Type B pancreatic cell (in vitro differentiated cells): ENCODE measurements at places on chromosomes 7 and 10. TPM values are rescaled to one million over a fixed set of nuclear protein-coding genes. Genes with fewer than 3 reads are reported as not detected.

- H3K27ac ChIP-seq, result no peak overlapping the region
- DNase-seq, result no peak
- no peak overlapping the region for H3K4me3 ChIP-seq
- H3K36me3 ChIP-seq, result peaks cover 22% of the 10 kb centered on the region
Measured at GRCh38 chr7:106243893-106244292, 40.9 kb downstream of the NAMPT start.

DNA sequence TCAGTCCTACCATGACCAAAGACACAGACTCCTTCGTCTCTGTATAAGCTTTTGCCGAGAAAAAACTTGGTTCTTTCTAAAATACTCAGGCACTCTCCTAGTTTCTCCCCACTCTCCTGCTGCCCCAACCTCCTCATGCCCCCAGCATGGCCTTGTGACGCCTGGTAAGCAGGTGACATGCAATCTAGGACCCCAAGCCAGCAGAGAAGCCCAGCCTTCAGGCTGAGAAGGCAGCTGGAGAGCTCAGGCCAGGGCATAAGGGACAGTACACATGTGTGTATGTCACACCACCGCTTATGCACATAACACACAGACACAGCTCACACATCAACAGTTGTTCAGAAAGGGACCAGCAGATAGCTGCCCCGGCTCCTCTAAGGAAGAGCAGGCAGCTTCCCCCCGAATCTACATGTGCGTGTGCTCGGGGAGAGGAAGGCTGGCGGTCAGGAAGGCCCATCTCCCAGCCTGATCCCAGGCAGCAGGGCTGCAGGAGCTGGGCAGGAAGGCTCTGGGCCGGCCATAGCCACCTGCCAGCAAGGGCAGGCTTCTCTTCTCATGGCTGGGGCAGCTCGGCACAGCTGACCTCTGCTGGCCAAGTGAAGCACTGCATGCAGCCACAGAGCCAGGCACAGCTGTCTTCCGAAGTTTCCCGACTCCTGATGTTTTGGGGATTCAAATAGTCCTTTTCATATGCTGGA, 8.5 kb downstream of the DDX56 start:
- H3K36me3 ChIP-seq, result peaks cover 17% of the 10 kb centered on the region
- no peak overlapping the region for H3K4me3 ChIP-seq
- H3K27me3 ChIP-seq, result no peaks in the 10 kb centered on the region
- peak overlapping the region; percentile 70 for H3K27ac ChIP-seq
- H3K4me1 ChIP-seq, result no peaks in the 10 kb centered on the region

DNA sequence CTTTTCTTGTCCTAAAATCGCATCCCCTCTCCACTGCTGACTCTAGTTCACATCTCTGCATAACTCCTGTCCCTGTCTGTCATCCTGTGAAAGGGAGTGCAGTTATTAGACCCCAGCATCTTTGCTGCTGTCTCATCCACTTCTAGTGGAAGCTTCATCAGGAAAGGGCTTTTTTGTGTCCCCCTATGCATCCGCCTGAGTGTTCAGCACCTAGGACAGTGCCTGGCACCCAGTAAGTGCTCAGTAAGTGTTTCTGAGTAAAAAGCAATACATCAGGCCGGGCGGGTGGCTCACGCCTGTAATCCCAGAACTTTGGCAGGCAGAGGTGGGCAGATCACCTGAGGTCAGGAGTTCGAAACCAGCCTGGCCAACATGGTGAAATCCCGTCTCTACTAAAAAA, 211.8 kb upstream of the FOXK1 start:
- no peaks in the 10 kb centered on the region for H3K36me3 ChIP-seq
- peaks cover 10% of the 10 kb centered on the region for H3K27me3 ChIP-seq
- DNase-seq, result no peak
- no peaks in the 10 kb centered on the region for H3K4me1 ChIP-seq
- no peak overlapping the region for H3K4me3 ChIP-seq
- H3K27ac ChIP-seq, result no peak overlapping the region

DNA sequence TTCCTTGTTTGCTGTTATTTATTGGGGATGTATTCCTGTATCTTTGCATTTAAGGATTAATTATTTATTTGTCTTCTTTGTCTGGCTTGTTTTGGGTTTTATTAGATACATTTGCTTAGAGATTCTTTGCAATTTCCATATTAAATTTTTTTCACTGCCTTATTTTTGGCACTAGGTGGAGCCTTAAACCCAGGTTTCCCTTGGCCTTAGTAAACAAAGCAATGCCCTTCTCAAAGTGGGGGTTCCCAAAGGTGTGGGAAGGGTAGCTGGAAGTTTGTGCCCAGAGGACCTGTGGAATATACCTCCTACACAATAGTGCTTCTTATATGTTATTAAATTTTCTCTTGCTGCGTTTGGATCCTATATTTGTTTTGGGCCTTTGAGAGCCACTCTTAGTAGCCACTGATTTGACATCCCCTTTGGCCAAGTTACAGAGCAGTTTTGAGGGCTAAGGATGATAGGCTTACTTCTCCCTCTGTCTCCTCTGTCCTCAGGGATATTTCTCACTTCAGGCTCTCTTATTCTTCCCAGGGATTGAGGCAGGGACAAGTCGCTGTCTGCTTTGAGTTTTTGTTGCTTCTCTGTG, 162.3 kb downstream of the ITGB1 start:
- DNase-seq, result no peak
- no peak overlapping the region for H3K27ac ChIP-seq
- no peaks in the 10 kb centered on the region for H3K4me1 ChIP-seq
- H3K27me3 ChIP-seq, result no peaks in the 10 kb centered on the region

- peaks cover 4% of the 10 kb centered on the region for H3K27me3 ChIP-seq
- no peak for DNase-seq
- no peak overlapping the region for H3K4me3 ChIP-seq
- H3K4me1 ChIP-seq, result peaks cover 16% of the 10 kb centered on the region
Measured at GRCh38 chr10:120940299-120940900, 89.2 kb downstream of the WDR11 start.

ERCC6 gene
- 28.5 and 36.9 TPM in 2 replicates for total RNA-seq

- H3K27me3 ChIP-seq, result peaks cover 3% of the 10 kb centered on the region
- H3K4me1 ChIP-seq, result peaks cover 5% of the 10 kb centered on the region
- no peak overlapping the region for H3K27ac ChIP-seq
- no peaks in the 10 kb centered on the region for H3K36me3 ChIP-seq
- H3K4me3 ChIP-seq, result no peak overlapping the region
- DNase-seq, result no peak
Measured at GRCh38 chr10:133060022-133060421, 27.7 kb upstream of the ADGRA1 start.

GRCh38 chr10:86659721-86660453, 5.5 kb downstream of the OPN4 start:
- H3K27ac ChIP-seq, result no peak overlapping the region
- no peaks in the 10 kb centered on the region for H3K27me3 ChIP-seq
- DNase-seq, result no peak
- H3K36me3 ChIP-seq, result no peaks in the 10 kb centered on the region
- no peak overlapping the region for H3K4me3 ChIP-seq

GRCh38 chr10:72162978-72163377, 52.8 kb upstream of the ANAPC16 start:
- H3K27me3 ChIP-seq, result no peaks in the 10 kb centered on the region
- no peak overlapping the region for H3K4me3 ChIP-seq
- peaks cover 18% of the 10 kb centered on the region for H3K36me3 ChIP-seq
- no peak for DNase-seq
- peaks cover 13% of the 10 kb centered on the region for H3K4me1 ChIP-seq

DNA sequence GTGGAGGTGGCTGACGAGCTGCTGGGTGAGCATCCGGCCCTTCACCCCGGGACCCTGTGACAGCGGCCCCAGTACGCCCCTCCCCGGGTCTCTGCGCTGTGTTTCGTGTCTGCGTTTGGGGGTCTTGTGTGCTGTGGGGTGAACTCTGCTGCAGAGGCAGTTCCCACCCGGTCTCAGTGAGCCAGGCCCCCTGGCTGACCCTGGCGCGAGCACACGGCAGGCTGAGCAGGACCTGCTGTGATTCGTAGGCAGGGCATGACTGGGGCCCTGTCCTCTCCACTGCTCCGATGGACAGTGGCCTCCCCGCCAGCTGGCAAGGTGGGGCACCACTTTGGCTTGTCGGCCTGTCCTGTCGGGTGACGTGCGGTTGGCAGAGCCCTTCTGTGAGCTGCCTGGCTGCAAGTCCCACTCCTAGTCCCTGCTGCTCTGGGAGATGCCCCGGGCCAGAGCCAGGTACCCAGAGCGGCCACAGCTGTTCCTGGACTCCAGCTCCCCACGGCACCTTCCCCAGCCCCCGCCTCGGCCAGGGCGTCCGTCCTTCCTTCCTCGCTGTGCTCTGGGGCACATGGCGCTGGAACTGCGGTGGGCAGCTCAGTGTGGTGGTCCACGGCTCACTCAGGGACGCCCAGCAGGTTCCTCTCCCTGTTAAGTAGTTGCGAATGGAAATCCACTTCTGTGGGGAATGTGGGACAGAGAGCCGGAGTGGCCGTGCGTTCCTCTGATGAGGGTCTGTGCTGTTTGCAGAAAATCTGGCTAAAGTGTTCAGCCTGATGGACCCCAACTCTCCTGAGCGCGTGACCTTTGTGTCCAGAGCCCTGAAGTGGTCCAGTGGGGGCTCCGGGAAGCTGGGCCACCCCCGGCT, 10.5 kb downstream of the GET4 start:
- H3K36me3 ChIP-seq, result peaks cover 3% of the 10 kb centered on the region
- peaks cover 11% of the 10 kb centered on the region for H3K4me1 ChIP-seq
- no peak overlapping the region for H3K27ac ChIP-seq

CYP2C19 gene
- 3.7 and 6.8 TPM in 2 replicates for total RNA-seq

TAS2R5 gene
- total RNA-seq, result 2.5 and 3.3 TPM in 2 replicates

CHST15 gene
- 22.9 and 56.2 TPM in 2 replicates for total RNA-seq

LAMB1 gene
- 141 and 226 TPM in 2 replicates for total RNA-seq

DNA sequence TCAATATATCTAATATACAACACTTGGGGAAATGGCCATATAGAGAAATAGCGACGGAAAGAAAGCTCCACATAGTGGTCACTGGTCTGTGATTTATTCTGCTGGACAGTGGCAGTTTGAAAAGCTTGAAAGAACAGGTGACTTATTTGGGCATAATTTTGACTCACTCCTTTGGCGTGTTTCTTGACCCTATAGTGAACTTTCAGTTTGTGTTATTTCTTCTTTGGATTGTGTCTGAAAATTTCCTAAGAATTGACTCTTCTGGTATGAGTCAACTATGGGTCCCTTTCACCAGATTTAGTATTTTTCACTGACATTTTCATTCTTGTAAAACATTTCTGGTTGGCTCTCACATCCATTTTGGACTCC, 25.8 kb upstream of the IMMP2L start:
- no peaks in the 10 kb centered on the region for H3K4me1 ChIP-seq
- no peak for DNase-seq
- H3K4me3 ChIP-seq, result no peak overlapping the region
- no peak overlapping the region for H3K27ac ChIP-seq
- H3K36me3 ChIP-seq, result no peaks in the 10 kb centered on the region

GRCh38 chr10:105682911-105683310, 1041.8 kb downstream of the SORCS3 start:
- no peaks in the 10 kb centered on the region for H3K4me1 ChIP-seq
- no peak overlapping the region for H3K4me3 ChIP-seq
- DNase-seq, result no peak
- no peaks in the 10 kb centered on the region for H3K36me3 ChIP-seq

GRCh38 chr7:45061806-45062425, 26.9 kb downstream of the NACAD start:
- peaks cover 14% of the 10 kb centered on the region for H3K36me3 ChIP-seq
- no peak overlapping the region for H3K4me3 ChIP-seq
- no peak for DNase-seq
- no peaks in the 10 kb centered on the region for H3K27me3 ChIP-seq

SYT15B gene
- 0.24 and 0.58 TPM in 2 replicates for total RNA-seq

GRCh38 chr7:41333511-41333910, 369.4 kb downstream of the INHBA start:
- H3K4me3 ChIP-seq, result no peak overlapping the region
- no peak overlapping the region for H3K27ac ChIP-seq
- no peaks in the 10 kb centered on the region for H3K27me3 ChIP-seq
- no peaks in the 10 kb centered on the region for H3K36me3 ChIP-seq
- no peak for DNase-seq

ASZ1 gene
- total RNA-seq, result not detected in 2 replicates

DNA sequence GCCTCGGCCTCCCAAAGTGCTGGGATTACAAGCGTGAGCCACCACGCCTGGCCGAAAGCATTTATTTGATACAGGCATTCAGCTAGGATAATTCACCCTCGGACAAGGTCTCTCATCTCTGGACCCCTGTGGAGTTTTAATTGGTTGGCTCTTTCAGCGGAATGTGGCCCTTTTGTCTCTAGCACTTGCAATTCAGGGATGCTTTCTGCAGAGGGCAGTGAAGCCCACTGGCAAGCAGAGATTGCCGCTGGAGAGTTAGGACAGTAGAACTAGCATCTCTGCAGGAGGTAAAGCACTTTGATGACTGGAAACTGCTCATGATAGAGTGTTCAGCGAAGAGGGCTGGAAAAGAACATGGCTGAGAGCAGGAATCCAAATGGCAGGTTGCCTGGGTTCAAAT, 62.0 kb downstream of the SUFU start:
- H3K36me3 ChIP-seq, result no peaks in the 10 kb centered on the region
- H3K27me3 ChIP-seq, result no peaks in the 10 kb centered on the region
- no peak for DNase-seq
- H3K27ac ChIP-seq, result no peak overlapping the region
- no peak overlapping the region for H3K4me3 ChIP-seq
- H3K4me1 ChIP-seq, result peaks cover 5% of the 10 kb centered on the region

GRCh38 chr10:102645388-102645740, 1.1 kb downstream of the TRIM8 start:
- H3K36me3 ChIP-seq, result no peaks in the 10 kb centered on the region
- H3K4me1 ChIP-seq, result peaks cover 26% of the 10 kb centered on the region

DNA sequence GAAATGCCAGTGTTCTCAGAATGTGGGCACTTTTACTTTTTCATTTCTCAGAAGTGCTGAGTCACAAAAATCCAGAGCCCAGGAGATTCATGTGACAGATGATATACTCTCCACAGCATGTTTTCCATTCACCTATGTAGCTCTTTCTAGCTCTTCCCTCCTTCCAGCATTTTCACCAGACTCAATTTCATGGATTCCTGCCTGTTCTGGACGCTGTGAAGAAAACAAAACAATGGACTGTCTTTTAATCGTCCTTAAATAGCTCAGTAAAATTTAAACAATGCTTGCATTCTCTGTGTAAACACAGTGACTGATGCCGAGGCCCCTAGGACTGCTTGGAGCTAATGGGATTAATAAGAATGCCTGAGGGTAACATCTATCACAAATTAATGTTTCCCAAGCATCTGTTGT, 25.5 kb downstream of the ZNF713 start:
- DNase-seq, result no peak
- peaks cover 24% of the 10 kb centered on the region for H3K36me3 ChIP-seq
- H3K27me3 ChIP-seq, result no peaks in the 10 kb centered on the region
- H3K27ac ChIP-seq, result no peak overlapping the region

GRCh38 chr7:130160455-130160854, 44.8 kb downstream of the TMEM209 start:
- no peaks in the 10 kb centered on the region for H3K4me1 ChIP-seq
- peaks cover 54% of the 10 kb centered on the region for H3K36me3 ChIP-seq
- DNase-seq, result peak; percentile 27
- no peaks in the 10 kb centered on the region for H3K27me3 ChIP-seq
- H3K27ac ChIP-seq, result no peak overlapping the region

POLD2 gene
- 122 and 142 TPM in 2 replicates for total RNA-seq

- peak overlapping the region; percentile 89 for H3K27ac ChIP-seq
- H3K4me1 ChIP-seq, result peaks cover 53% of the 10 kb centered on the region
- no peaks in the 10 kb centered on the region for H3K27me3 ChIP-seq
Measured at GRCh38 chr10:21724687-21725367, 190.8 kb downstream of the MLLT10 start.

- DNase-seq, result peak; percentile 94
- H3K27ac ChIP-seq, result peak overlapping the region; percentile 83
- peaks cover 4% of the 10 kb centered on the region for H3K27me3 ChIP-seq
- peaks cover 21% of the 10 kb centered on the region for H3K4me1 ChIP-seq
- peak overlapping the region; percentile 79 for H3K4me3 ChIP-seq
- H3K36me3 ChIP-seq, result no peaks in the 10 kb centered on the region
Measured at GRCh38 chr7:106009503-106010226, 46.6 kb downstream of the CDHR3 start.

- H3K27ac ChIP-seq, result peak overlapping the region; percentile 90
- H3K27me3 ChIP-seq, result no peaks in the 10 kb centered on the region
- peak overlapping the region; percentile 67 for H3K4me3 ChIP-seq
- peaks cover 30% of the 10 kb centered on the region for H3K36me3 ChIP-seq
- DNase-seq, result no peak
- peaks cover 16% of the 10 kb centered on the region for H3K4me1 ChIP-seq
Measured at GRCh38 chr7:873367-874002, 2.9 kb upstream of the GET4 start.
